GOT3 (cell line): ENCODE measurements at places on chromosomes 7 and 10.

DNA sequence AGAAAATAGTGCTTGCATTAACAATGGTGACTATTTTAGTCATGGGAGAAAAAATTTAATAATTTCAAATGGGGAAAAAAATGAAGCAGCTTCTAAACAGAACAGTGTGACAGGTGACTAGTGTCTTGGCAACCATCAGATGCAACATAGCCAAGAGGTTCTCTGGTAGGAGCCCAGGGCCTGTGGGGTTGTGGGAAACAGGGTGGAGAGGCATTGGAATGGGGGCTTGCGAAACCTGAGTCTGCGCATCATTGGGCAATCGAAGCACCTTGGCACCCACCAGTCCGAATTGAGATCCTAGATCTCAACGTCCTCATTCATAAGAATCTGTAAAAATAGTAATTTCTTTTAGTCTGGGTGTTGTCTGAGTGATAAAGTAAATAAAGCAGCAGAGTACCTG lies 19.2 kb upstream of the PARD3 start:
- DNase-seq, result no peak

- no peak for DNase-seq
Observed at GRCh38 chr10:74871595-74872382, 45.4 kb downstream of the KAT6B start.

DNA sequence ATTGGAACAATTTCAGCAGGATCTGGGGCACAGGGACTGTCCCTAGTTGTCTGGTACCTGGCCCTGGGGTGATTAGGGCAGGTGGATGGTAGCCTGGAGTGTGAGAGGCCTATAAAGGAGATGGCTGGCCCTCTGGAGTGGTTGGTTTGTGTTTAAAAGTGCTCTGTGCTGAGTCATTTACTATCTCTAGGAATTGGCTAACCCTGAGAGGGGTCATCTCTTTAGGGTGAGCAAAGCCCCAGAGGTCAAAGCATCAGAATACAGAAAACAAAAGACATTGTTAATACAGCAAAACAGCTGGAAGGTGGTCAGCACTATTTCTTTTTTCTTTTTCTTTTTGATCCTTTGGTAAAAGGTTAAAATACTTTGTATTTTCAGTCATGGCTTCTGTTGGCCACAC lies 43.4 kb upstream of the BMPER start:
- DNase-seq, result no peak

DNA sequence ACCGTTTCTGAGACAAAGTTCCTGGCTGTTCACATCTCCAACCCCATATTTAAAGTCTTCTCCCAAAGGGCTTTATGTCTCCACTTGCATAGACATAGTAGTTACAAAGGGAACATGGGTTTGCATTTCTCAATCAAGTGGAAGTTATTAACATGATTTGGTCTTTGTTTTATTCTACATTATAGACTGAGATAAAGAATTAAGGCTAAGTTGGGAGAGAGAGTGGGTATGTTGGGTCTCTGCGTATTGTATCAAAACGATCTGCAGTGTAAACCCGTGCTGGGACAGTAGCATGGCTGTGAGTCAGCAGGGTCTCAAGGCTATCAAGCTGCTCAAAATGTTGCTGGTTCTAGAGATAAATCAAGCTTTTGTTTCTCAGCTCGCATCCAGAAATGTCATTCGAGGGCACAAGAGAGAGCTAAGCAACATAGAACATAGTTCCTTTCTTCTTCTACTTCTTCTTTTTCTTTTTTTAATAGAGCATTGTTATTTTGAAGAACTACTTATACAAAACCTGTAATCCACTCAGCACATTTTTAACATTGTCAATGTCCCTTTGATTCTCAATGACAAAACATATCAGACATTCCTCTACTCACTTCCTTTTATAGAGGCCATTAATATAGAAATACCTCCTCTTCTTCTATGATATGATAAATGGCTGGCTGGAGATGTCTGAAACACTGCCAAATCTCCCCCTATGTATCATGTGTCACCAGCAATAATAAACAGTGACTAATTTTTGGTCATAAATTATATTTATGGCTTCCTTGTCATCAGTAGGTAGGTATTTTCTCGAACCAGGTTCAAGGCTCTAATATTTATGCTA lies 34.5 kb upstream of the RHOBTB1 start:
- DNase-seq, result no peak

- no peak for DNase-seq
Observed at GRCh38 chr10:71267508-71268240, 51.4 kb upstream of the SLC29A3 start.

DNA sequence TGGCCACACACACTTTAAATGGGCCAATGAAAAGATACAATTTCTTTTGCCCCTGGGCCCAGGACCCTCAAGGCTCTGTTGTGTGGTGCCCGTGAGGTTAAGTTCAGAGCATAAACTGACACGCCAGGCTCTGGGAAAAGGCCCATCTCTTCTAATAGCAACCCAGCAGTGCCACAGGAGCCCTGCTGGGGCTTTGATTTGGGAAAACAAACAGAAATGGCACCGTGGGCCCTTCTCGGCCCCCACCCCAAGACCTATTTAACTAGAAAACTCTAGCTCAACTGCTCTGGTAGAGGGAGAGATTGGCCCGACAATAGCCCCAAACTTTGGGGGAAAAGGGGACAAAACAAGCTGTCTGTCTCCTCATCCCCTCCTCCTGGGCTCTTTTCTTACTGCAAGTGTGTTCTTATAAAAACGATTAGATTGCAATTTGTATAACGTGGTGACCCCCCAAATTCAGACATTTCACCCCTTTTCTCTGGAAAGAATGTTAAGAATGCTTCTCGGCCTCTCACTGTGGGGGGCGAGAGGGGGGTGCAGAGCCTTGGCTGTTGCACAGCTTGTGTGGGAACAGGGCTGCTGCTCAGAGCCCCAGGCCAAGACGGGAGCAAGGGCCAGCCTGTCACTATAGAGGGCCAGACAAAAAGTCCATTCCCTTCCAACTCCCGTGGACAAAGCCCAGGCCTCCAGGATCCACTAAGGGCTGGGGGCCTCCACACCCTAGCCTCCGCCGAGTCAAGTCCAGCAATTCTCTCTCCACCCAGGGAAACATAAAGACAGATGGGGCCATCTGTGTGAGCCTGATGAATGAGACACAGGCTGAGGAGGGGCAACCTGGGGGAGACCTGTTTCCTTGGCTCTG lies 26.8 kb downstream of the DPCD start:
- no peak for DNase-seq

DNA sequence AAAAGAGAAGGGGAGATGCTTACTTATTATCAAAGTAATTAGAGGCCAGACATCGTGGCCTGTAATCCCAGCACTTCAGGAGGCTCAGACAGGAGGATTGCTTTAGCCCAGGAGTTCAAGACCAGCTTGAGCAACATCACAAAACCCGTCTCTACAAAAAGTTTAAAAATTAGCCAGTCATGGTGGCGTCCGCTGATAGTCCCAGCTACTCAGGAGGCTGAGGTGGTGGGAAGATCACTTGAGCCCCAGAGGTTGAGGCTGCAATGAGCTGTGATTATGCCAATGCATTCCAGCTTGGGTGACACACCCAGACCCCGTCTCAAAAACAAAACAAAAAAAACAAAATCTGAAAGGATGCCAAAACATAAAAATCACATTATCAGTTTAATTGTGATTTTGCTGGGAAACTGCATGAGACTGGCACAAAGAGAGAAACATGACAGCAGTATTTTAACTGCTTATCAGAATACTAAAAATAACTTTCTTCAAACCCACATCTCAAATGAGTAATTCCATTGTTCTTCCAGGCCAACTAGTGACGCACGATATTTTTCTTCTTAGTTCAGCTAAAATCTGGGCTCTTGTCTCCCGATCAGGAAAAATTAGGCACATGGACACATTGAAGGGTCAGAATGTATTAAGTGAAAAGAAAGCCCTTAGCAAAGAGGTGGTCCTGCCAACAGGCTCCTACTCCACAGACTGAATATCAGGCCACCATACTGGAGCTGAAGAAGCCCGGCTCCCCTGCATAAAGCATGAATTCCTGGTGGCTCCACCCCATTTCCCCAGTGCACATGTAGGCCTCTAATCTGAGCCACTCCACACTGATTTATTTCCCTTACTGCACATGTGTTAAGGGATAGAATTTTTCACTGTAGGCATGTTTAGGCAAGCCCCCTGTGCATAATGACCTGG lies 9.6 kb upstream of the CCM2 start:
- no peak for DNase-seq

DNA sequence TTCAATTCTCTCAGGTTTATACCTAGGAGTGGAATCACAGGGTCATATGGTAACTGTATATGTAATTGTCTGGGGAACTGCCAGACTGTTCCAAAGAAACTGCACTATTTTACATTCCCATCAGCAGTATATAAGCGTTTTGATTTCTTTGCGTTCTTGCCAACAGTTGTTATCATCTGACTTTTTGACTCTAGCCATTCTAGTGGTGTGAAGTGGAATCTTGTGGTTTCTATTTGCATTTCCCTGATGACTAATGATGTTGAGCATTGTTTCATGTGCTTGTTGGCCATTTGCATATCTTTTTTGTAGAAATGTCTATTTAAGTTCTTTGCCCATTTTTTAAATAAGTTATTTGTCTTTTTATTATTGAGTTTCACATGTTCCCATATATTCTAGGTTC lies 44.3 kb upstream of the ZC3HAV1 start:
- no peak for DNase-seq

GRCh38 chr10:49240946-49241345 lies 52.8 kb upstream of the TMEM273 start:
- no peak for DNase-seq

- DNase-seq, result no peak
Observed at GRCh38 chr7:32774541-32774951, 117.0 kb downstream of the KBTBD2 start.

GRCh38 chr10:74178042-74178791 lies 27.2 kb downstream of the ADK start:
- DNase-seq, result no peak

GRCh38 chr10:11119843-11120242 lies 102.2 kb downstream of the CELF2 start:
- DNase-seq, result no peak

GRCh38 chr10:1064964-1065247 lies 8.7 kb downstream of the WDR37 start:
- DNase-seq, result no peak

DNA sequence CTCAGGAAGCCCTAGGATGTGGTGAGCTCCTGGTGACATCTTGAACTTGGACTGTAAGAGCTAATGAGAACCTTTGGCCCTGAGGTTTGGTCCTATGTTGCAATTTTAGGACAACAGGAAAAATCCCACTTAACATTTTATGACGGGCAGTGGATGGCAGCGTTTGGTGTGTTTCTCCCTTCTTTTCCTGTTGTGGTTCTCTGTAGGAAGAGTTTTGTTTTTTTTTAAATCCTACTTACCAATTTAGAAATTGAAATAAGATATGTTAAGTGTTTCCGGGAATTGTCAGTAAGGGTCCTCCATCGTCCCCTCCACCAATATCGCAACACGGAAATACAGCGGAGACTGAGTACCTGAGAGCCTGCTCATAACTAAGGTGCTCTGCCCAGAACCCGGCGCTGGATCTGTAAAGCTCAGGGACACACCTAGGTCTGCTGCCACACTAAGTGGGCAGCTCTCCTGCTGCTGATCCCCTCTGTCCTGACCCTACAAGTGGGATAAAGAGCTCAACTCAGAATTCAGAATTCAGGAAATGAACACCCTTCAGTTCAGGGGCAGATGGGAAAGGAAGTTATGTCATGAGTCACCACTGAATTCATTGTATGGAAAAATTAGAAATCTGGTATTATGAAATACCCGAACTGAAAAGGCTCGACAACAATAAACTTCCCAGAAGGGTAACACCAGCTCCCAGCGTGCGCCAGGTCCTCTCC lies 9.1 kb upstream of the PROSER2 start:
- DNase-seq, result no peak

- no peak for DNase-seq
Observed at GRCh38 chr10:85187047-85187446, 858.7 kb downstream of the CCSER2 start.

DNA sequence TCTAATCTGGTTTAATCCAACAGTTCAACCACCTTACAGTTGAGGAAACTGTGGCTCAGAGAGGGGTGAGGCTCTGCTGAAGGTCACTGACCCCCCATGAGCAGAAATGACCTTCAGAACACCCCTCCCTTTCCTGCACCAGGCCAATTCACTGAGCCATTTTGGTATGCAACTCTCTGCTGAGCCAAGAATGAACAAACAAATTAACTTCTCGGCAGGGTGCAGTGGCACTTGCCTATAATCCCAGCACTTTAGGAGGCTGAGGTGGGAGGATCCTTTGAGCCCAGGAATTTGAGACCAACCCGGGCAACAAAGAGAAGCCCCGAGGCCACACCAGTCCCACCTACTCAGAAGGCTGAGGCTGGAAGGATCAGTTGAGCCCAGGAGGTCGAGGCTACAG lies 29.8 kb downstream of the PDGFA start:
- no peak for DNase-seq

- no peak for DNase-seq
Observed at GRCh38 chr7:69843653-69844052, 245.4 kb downstream of the AUTS2 start.

DNA sequence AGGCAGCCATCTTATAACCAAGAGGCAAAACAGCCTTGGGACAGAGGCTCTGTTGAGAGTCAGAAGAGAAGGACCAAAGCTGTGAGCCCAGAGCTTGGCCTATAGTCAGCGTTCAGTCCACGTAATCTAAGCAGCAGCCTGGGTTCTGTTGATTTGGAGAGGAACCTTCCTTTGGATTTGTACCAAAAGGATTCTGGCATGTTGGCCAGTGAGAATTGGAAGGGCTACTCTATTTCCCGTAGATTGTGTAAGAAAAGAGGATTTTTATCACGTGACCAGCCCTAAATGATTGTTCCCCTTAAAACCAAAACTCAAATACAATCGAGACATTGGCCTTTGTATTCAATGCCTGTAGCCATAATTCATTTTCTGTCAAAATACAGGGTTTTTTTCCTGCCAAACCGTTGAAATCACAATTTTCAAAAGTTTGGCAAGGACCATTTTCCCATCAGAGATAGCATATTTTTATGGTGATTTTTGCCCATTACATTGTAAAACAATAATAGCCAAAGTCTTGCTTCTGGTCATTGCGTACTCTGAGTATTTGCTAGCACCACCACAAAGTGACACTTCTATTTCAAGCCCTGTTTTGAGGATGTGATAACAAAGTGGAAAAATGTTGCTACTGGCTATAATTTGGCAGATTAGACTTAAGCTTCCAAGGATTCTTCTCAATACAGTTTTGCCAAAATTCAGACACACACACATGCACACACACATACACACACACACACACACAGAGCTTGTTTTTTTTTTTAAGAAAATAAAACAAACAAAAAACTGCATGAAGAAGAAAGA lies 23.1 kb upstream of the BMPER start:
- DNase-seq, result no peak

GRCh38 chr7:38902449-38902848 lies 6.5 kb downstream of the VPS41 start:
- no peak for DNase-seq

DNA sequence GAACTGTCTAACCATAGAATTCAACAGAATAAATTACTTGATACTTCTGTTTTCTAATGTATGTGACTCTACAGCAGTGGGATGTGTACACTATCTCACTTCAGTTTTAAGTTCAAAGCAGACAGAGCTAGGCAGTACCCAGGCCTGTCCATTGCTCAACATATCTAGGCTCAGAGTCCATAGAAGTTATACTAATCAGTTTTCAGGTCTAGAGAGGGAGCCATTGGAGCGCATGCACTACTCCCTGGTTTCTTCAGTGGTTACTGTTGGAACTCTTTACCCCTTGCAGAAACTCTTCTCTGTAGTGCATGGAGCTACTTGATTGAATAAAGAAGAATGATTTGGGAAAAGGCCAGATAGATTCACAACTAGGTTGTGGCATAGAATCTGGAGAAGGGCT lies 4.4 kb downstream of the CD36 start:
- DNase-seq, result no peak
